Gastroesophageal sphincter (tissue), 4 donors: ENCODE measurements at places on chromosomes 4 and X. TPM values are rescaled to one million over a fixed set of nuclear protein-coding genes. Genes with fewer than 3 reads are reported as not detected.

- H3K4me1 ChIP-seq, result peaks cover 7% of the 10 kb centered on the region
- H3K27me3 ChIP-seq, result peaks cover 98% of the 10 kb centered on the region
- H3K36me3 ChIP-seq, result no peaks in the 10 kb centered on the region
- ATAC-seq, result no peak
- no peak overlapping the region for H3K27ac ChIP-seq
Observed at GRCh38 chr4:146643812-146644401, 5.2 kb downstream of the POU4F2 start.

DNA sequence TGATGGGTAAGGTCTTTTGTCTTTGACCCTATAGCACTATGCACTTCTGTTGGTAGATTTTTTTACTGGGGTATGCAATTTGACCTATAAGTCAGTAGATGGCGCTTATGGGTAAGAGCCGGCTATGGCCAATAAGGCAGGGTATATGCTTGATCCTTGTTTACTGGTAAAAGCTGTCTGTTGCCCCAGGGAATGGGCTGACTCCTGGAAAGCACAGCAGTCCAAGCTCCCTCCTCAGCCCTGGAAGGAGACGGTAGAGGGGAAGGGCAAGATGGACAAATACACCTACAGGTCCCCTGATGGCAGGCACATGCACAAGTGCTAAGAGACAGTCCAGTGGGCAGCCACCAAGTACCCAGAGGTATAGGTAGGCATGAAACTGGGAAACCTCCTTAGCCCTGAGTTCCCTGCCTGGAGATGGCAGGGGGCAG, 63.7 kb downstream of the ADAMTS3 start:
- no peak overlapping the region for H3K27ac ChIP-seq
- peak; percentile 39 for ATAC-seq
- H3K36me3 ChIP-seq, result no peaks in the 10 kb centered on the region
- H3K4me1 ChIP-seq, result no peaks in the 10 kb centered on the region
- H3K4me3 ChIP-seq, result no peak overlapping the region

GRCh38 chrX:110992611-110993010, 103.4 kb upstream of the PAK3 start:
- no peaks in the 10 kb centered on the region for H3K4me1 ChIP-seq
- no peak overlapping the region for H3K4me3 ChIP-seq
- ATAC-seq, result no peak

Gene VSIG1
- total RNA-seq, result not detected

Gene ITIH6
- not detected for total RNA-seq

DNA sequence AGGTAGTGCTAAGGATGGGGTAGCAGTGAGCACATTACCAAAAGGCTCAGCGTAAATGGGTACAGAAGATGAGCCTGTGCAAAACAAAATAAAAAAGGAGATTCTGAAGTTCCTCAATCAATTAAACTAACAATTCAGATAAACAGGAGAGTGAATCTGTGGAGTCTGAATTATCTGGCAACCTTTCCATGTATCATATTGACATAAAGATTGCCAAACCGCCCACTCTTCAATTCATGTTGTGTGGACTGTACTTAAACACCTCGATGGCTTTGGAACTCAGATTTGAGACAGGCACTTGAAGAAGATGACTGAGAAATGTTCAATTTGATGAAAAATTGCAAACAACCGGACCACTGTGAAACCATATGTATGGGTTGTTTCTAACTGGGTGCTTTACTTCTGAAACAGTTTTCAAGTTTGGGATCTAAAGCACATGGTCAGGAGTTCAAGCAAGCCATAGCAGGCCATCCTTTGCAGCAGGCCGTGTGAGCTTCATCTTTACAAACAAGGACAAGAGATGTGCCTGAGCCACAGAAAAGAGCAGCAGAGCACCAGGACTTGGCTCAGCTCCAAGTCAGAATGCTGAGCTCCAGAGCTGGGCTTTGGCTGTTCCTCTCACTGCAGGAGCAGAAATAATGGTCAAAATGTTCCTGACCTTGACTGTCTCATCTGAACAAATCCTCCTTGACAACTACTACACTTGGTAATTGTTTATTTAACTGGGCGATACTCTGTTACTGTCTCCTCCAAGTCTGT, 108.1 kb downstream of the MGST2 start:
- no peak overlapping the region for H3K27ac ChIP-seq
- no peaks in the 10 kb centered on the region for H3K27me3 ChIP-seq
- H3K36me3 ChIP-seq, result no peaks in the 10 kb centered on the region
- H3K4me3 ChIP-seq, result no peak overlapping the region

Gene MAGED4B
- total RNA-seq, result 8.4 TPM

- no peaks in the 10 kb centered on the region for H3K36me3 ChIP-seq
- no peaks in the 10 kb centered on the region for H3K4me1 ChIP-seq
- no peak overlapping the region for H3K27ac ChIP-seq
- no peak for ATAC-seq
- no peak overlapping the region for H3K4me3 ChIP-seq
- H3K27me3 ChIP-seq, result no peaks in the 10 kb centered on the region
Observed at GRCh38 chr4:48110452-48110978, 23.5 kb downstream of the TXK start.

- no peaks in the 10 kb centered on the region for H3K36me3 ChIP-seq
- H3K27me3 ChIP-seq, result no peaks in the 10 kb centered on the region
- H3K27ac ChIP-seq, result no peak overlapping the region
- H3K4me1 ChIP-seq, result no peaks in the 10 kb centered on the region
- no peak overlapping the region for H3K4me3 ChIP-seq
- ATAC-seq, result no peak
Observed at GRCh38 chr4:61886131-61886530, 686.0 kb downstream of the ADGRL3 start.

- no peaks in the 10 kb centered on the region for H3K27me3 ChIP-seq
- no peak overlapping the region for H3K27ac ChIP-seq
- H3K4me1 ChIP-seq, result no peaks in the 10 kb centered on the region
- H3K4me3 ChIP-seq, result no peak overlapping the region
- ATAC-seq, result no peak
- no peaks in the 10 kb centered on the region for H3K36me3 ChIP-seq
Observed at GRCh38 chrX:16454926-16455325, 195.0 kb upstream of the S100G start.

DNA sequence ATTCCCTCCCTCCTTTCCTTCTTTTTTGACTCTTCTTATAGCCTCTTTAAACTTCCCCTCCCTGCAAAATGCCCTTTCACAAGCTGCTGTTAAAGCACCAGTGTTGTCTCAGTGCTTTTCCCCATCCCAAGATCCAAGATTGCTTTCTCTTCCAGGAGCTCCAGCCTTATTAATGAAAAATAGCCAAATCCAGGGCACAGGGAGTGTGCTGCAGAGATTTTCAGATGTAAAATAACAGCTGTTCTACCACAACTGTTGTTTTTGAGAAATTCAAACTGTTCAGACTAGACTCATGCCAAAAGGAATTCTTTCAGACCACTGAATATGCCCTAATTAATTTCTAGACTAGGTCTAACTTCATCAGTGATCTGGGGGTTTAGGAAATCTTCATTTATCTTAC, 47.0 kb upstream of the GPC3 start:
- no peak overlapping the region for H3K4me3 ChIP-seq
- no peaks in the 10 kb centered on the region for H3K27me3 ChIP-seq
- H3K36me3 ChIP-seq, result no peaks in the 10 kb centered on the region
- H3K4me1 ChIP-seq, result no peaks in the 10 kb centered on the region
- ATAC-seq, result no peak

DNA sequence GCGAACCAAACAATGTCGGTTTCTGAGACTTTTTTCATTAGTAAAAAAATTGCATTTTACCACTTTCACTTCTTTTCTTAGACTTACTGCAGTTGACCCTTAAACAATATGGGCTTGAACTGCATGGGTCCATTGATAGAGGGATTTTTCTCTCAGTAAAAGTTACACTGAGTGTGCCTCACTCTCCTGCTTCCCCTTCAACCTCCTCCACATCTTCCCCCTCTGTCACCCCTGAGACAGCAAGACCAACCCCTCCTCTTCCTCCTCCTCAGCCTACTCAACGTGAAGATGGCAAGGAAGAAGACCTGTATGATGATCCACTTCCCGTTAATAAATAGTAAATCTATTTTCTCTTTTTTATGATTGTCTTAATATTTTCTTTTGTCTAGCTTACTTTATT, 43.4 kb downstream of the TEC start:
- ATAC-seq, result no peak
- no peaks in the 10 kb centered on the region for H3K4me1 ChIP-seq
- no peak overlapping the region for H3K4me3 ChIP-seq
- no peak overlapping the region for H3K27ac ChIP-seq
